ENCODE measurements at places on chromosomes 5 and 9. TPM values are rescaled to one million over a fixed set of nuclear protein-coding genes. Genes with fewer than 3 reads are reported as not detected.

GRCh38 chr5:57761513-57761912 is 278.9 kb upstream of the ACTBL2 start:
- H3K27ac ChIP-seq: no peak overlapping the region
- H3K36me3 ChIP-seq: no peaks in the 10 kb centered on the region
- H3K4me1 ChIP-seq: no peaks in the 10 kb centered on the region
- H3K27me3 ChIP-seq: no peaks in the 10 kb centered on the region

- no peaks in the 10 kb centered on the region for H3K4me1 ChIP-seq
- DNase-seq: no peak
- no peaks in the 10 kb centered on the region for H3K27me3 ChIP-seq
- H3K27ac ChIP-seq: no peak overlapping the region
These were observed 48.2 kb upstream of the RPL26L1 start for GRCh38 chr5:172910828-172911627.

DNA sequence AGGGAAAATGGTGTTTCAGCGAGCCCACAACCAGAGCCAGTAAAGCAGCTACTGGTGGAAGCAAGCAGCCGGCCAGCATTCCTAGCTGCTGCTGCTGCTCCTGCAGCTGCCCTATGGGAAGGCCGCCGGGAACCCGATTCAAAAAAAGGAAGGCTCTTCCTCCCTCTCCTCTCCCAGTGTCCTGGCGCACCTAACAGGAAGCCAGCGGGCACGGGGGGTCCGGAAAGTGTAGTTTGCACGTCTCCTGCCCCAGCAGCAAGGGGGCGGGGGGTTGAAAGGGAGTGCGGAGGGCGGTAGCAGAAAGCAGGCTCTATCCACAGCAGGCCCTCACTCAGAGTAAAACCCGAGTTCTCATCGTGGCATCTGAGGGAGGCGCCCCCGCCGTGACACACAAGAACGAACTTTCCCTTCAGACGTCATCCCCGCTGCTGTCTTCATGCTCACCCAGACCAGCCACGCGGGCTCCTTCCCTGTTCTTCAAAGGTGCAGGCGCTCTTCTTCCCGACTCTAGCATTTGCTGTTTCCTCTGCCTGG is 16.5 kb downstream of the GRXCR2 start:
- peaks cover 12% of the 10 kb centered on the region for H3K27me3 ChIP-seq
- no peak for DNase-seq
- H3K4me1 ChIP-seq: peaks cover 1% of the 10 kb centered on the region
- H3K36me3 ChIP-seq: no peaks in the 10 kb centered on the region
- H3K27ac ChIP-seq: no peak overlapping the region
- H3K4me3 ChIP-seq: peak overlapping the region; percentile 40

DNA sequence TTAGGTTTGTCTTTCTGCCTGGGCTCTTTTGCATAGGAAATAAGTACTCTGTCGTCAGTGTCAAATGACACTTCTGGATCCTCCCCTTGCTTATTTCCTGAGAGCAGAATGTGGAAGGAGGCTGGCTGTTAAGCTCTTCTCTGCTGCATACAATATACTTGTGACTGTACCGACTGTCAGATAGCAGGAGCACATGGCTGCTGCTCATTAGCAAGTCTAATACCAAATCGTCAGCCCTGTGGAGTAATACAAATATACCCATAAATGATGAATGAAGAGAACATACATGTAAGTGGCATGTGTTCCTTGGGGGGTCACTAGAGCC is at the start of gene GPR151:
Gene GPR151 (minus strand): TSS at position 40 of the 325 bp plus-strand sequence. CDS start 77 bp downstream, outside the sequence.
- no peak for DNase-seq
- H3K4me3 ChIP-seq: no peak within 1 kb of the TSS
- H3K27me3 ChIP-seq: peaks cover 8% of the 10 kb centered on the region
- no peak within 1 kb of the TSS for H3K27ac ChIP-seq

DNA sequence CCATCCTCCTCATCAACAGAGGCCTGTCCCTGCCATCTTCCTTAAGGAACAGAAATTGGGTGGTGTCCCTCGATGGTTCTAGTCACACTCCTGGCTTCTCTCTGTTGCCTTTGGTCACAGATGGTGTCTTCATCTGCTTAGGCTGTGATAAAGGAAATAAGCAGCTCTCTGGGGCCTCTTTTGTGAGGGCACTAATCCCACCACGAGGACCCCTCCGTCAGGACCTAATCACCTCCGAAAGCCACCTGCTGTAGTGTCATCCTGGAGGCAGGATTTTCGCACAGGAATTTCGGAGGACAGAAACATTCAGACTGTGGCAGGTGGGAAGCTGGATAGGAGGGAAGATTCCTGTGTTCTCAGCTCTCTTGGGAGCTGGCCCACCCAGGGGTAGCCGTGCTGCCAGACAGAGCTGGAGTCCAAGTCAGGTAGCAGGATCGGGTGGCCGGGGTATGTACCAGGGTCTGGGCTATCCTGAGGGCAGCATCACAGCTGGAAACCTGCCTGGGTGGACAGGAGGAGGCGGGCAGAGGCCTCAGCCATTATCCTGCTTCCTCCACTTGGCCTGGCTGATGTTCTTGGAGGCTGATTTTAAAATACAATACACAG is 59.5 kb downstream of the ANKRD33B start:
- no peak overlapping the region for H3K4me3 ChIP-seq
- H3K27ac ChIP-seq: no peak overlapping the region
- no peak for DNase-seq
- no peaks in the 10 kb centered on the region for H3K27me3 ChIP-seq
- peaks cover 16% of the 10 kb centered on the region for H3K4me1 ChIP-seq
- peaks cover 3% of the 10 kb centered on the region for H3K36me3 ChIP-seq

- H3K27me3 ChIP-seq: peaks cover 19% of the 10 kb centered on the region
- H3K27ac ChIP-seq: no peak overlapping the region
- H3K4me1 ChIP-seq: no peaks in the 10 kb centered on the region
These were observed 30.4 kb downstream of the FSTL4 start for GRCh38 chr5:133581918-133582317.

- no peaks in the 10 kb centered on the region for H3K27me3 ChIP-seq
- H3K27ac ChIP-seq: no peak overlapping the region
- no peak overlapping the region for H3K4me3 ChIP-seq
- H3K4me1 ChIP-seq: no peaks in the 10 kb centered on the region
- no peaks in the 10 kb centered on the region for H3K36me3 ChIP-seq
These were observed 1151.8 kb downstream of the CDH12 start for GRCh38 chr5:21701317-21701716.

- H3K27me3 ChIP-seq: peaks cover 6% of the 10 kb centered on the region
These were observed 234.2 kb upstream of the PANK3 start for GRCh38 chr5:168813184-168813968.

The EMB gene
- 203 TPM for total RNA-seq

The NPDC1 gene
- 22.4 TPM for total RNA-seq

The NUTM2G gene
- not detected for total RNA-seq

The GALNT12 gene
- total RNA-seq: 12.2 TPM

Data from activated naive CD8-positive, alpha-beta T cell treated with anti-CD3 and anti-CD28 coated beads, Interleukin-2, amount 10 ng/mL, durations not matched to agents 7 days and 5 days (primary cell).